H4 (cell line): ENCODE measurements at places on chromosomes 5 and 9. TPM values are rescaled to one million over a fixed set of nuclear protein-coding genes. Genes with fewer than 3 reads are reported as not detected.

The VDAC1 gene
- total RNA-seq = 732 and 750 TPM in 2 replicates

The FOXD4L5 gene
- total RNA-seq = not detected in 2 replicates

The GARNL3 gene
- 0.21 and 1.1 TPM in 2 replicates for total RNA-seq

The TERT gene
- 0.04 and 0.23 TPM in 2 replicates for total RNA-seq

The FOXD4 gene
- total RNA-seq = 1.2 TPM in 1 of 2 replicates, not detected in the other

The ICE1 gene
- total RNA-seq = 14.1 and 19.1 TPM in 2 replicates

The PCDHGB2 gene
- 1.6 and 1.9 TPM in 2 replicates for total RNA-seq

The AGGF1 gene
- total RNA-seq = 16.7 and 22.4 TPM in 2 replicates

The IL13 gene
- total RNA-seq = not detected in 2 replicates

The ITK gene
- 0.02 TPM in 1 of 2 replicates, not detected in the other for total RNA-seq

The GZMA gene
- not detected in 2 replicates for total RNA-seq

The IGFBPL1 gene
- 0.58 TPM in 1 of 2 replicates, not detected in the other for total RNA-seq

The F12 gene
- total RNA-seq = 5.8 and 7.3 TPM in 2 replicates

The CCL27 gene
- total RNA-seq = not detected in 2 replicates

The SNCB gene
- 0.48 TPM in 1 of 2 replicates, not detected in the other for total RNA-seq

The BNC2 gene
- 1.2 and 2.7 TPM in 2 replicates for total RNA-seq

The PCDHGA6 gene
- total RNA-seq = 0.97 and 1.5 TPM in 2 replicates

The LPAR1 gene
- total RNA-seq = 6.8 and 11.5 TPM in 2 replicates

The ZFAND5 gene
- total RNA-seq = 170 and 179 TPM in 2 replicates

The RABGAP1 gene
- 17.3 and 25.0 TPM in 2 replicates for total RNA-seq

The PLAC8L1 gene
- total RNA-seq = not detected in 2 replicates

The CBY3 gene
- not detected in 2 replicates for total RNA-seq

The SHOC1 gene
- 0.94 and 1.5 TPM in 2 replicates for total RNA-seq

The CTXN3 gene
- total RNA-seq = not detected in 2 replicates

The SARDH gene
- total RNA-seq = 0.06 and 0.49 TPM in 2 replicates

The GPR150 gene
- not detected in 2 replicates for total RNA-seq

The SOWAHA gene
- 0.08 TPM in 1 of 2 replicates, not detected in the other for total RNA-seq

The ANKRD33B gene
- 1.1 and 1.3 TPM in 2 replicates for total RNA-seq

The SLC25A2 gene
- not detected in 2 replicates for total RNA-seq

The HOMER1 gene
- total RNA-seq = 12.8 and 15.5 TPM in 2 replicates

The CD274 gene
- 0.95 and 1.1 TPM in 2 replicates for total RNA-seq

The SREK1IP1 gene
- total RNA-seq = 6.1 and 6.8 TPM in 2 replicates

The IFNE gene
- total RNA-seq = not detected in 2 replicates

The LIFR gene
- 25.1 and 31.2 TPM in 2 replicates for total RNA-seq

The COX7C gene
- total RNA-seq = 848 and 900 TPM in 2 replicates

The DIRAS2 gene
- 0.08 and 0.23 TPM in 2 replicates for total RNA-seq

The SUB1 gene
- total RNA-seq = 536 and 602 TPM in 2 replicates

The ECSCR gene
- total RNA-seq = 0.10 TPM in 1 of 2 replicates, not detected in the other

The ABO gene
- not detected in 2 replicates for total RNA-seq

The PCDHA9 gene
- 0.08 TPM in 1 of 2 replicates, not detected in the other for total RNA-seq

The SPAG8 gene
- 0.99 TPM in 2 replicates for total RNA-seq

The PCDHB3 gene
- 0.21 TPM in 2 replicates for total RNA-seq

The DND1 gene
- total RNA-seq = 0.37 TPM in 1 of 2 replicates, not detected in the other

The NR2F1 gene
- 6.5 and 10.3 TPM in 2 replicates for total RNA-seq

The CHD1 gene
- total RNA-seq = 27.7 and 52.1 TPM in 2 replicates

The ASS1 gene
- total RNA-seq = 55.2 and 63.6 TPM in 2 replicates

The LECT2 gene
- total RNA-seq = not detected in 2 replicates

The TCF7 gene
- 1.5 and 2.9 TPM in 2 replicates for total RNA-seq

The MPDZ gene
- total RNA-seq = 13.4 and 14.2 TPM in 2 replicates

The ANKRD34B gene
- total RNA-seq = not detected in 2 replicates

The PCDHA10 gene
- total RNA-seq = 0.02 and 0.08 TPM in 2 replicates

The ENTREP1 gene
- 0.08 TPM in 1 of 2 replicates, not detected in the other for total RNA-seq

The SPATA31A3 gene
- not detected in 2 replicates for total RNA-seq

The SIT1 gene
- not detected in 2 replicates for total RNA-seq

The FGF1 gene
- 3.1 and 3.2 TPM in 2 replicates for total RNA-seq

The GOLGA2 gene
- 40.3 and 56.0 TPM in 2 replicates for total RNA-seq

The SH2D3C gene
- total RNA-seq = 0.12 and 0.23 TPM in 2 replicates

The TEK gene
- total RNA-seq = 0.35 and 0.68 TPM in 2 replicates
